AG08396 (cell line): ENCODE measurements at places on chromosomes 7 and 10.

- no peak for DNase-seq
These were observed 16.5 kb downstream of the ABCC2 start for GRCh38 chr10:99798920-99799319.

- no peak for DNase-seq
These were observed 11.9 kb downstream of the ZCCHC24 start for GRCh38 chr10:79433324-79434222.

DNA sequence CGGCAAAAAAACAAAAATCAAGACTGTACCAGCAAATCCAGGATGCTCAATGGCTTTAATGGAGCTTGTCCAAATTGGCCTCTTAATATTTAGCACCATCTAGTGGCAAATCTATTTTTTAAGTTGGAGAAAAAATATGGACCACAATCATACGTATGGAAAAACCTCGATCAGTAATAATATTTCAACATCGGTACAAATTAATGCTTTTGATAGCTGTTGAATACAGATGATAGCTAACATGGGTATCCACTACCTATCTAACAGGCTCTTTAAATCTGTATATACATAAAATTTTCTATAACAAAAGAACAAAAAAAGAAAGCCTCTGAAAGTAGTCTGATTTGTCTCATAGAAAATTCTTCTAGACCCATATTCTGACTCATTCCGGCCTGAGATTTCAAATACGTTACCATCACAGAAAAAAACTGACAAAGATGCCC lies 29.2 kb downstream of the COA1 start:
- DNase-seq, result peak; percentile 33

DNA sequence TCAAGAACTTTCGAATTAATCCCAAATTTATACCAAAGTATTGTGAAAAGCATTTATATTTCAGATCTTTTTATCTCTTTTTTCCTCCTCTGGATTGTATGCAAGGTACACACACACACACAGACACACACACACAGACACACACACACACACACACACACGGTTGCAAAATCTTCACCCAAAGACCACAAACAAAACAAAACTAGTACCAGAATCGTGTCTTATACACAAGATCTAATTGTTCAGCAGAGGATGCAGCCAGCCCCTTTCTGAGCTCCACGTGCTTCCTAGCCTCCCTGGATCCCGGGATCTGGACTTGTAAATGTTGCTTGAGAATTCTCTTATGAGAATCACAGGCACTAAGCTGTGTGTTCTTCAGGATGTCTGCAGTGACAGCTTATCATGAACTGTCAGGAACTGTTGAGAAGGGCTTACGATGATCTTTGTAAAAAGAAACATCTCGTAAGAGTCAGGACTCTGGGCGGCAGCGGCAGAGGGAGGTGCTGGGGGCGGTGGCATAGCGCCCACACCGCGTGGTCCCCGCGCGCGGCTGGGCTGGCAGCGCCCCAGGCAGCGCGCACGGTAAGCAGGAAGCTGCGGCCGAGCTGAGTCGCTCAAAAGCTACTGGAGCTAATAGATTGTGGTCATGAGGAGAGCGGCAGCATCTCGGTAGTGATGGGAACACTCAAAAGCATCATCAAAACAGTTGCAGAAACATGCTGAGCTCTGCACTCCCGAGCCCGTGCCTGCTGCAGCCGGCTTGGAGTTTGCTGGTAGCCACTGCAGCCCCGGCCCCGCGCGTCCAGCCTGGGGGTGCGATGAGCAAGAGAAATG lies 277.6 kb downstream of the GATA3 start:
- peak; percentile 18 for DNase-seq

DNA sequence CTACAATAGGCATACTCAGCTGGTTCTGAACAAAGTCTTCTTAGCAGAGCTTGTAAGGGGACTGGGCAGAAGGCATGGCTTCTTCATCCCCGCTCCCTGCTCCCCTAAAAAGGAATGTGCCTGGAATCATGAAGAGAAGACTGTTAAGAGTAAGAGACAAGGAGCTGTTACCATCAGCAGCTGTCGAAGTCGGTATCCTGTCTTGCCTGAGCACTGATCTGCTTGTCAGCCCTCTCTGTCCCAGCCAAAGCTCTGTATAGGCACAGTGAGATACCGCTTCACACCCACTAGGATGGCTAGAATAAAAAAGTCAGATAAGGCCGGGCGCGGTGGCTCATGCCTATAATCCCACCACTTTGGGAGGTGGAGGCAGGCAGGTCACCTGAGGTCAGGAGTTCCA lies 2.4 kb downstream of the ABLIM1 start:
- no peak for DNase-seq

GRCh38 chr7:117478836-117479224 lies 995 bp upstream of the CFTR start:
- no peak for DNase-seq

GRCh38 chr10:125012851-125013528 lies 71.1 kb downstream of the ZRANB1 start:
- DNase-seq, result no peak

GRCh38 chr10:84388148-84388547 lies 59.8 kb downstream of the CCSER2 start:
- no peak for DNase-seq

GRCh38 chr7:7157177-7157886 lies 25.0 kb upstream of the C1GALT1 start:
- DNase-seq, result peak; percentile 68

DNA sequence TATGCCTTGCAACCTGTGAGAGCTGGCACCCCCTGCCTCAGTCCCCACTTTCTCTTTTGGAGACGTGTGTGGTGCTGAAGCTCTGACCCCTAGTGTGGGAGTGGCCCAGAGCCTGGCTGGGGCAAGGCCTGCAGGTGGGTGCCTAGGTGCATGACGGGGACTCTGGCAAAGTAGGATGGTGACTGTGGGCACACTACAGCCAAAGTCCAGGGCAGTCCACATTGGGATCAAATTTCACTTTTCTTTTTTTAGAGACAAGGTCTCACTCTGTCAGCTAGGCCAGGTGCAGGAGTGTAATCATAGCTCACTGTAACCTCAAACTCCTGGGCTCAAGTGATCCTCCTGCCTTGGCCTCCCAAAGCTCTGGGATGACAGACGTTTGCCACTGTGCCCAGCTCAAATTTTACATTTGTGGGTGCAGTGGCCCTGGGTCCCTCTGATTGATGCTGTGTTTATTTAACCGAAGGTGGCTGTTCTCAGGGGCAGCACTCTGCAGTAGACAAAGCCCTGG lies 52.3 kb downstream of the NEURL1 start:
- peak; percentile 1 for DNase-seq

DNA sequence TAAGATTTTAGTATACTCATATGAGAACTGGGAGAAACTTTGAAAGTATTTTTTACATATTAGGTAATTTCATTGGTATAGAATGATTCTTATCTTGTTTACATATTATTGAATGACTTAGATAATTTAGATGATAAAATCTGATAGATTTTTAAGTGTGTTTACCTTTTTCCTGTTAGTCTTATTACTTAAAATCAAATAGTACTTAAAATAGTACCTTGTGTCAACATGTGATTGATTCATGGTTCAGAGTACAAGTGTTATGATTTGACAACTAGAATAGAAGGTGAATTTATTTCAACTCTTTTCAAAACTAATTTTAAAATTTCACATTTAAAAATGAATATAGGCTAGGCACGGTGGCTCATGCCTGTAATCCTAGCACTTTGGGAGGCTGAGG lies 4.1 kb downstream of the MKLN1 start:
- no peak for DNase-seq

DNA sequence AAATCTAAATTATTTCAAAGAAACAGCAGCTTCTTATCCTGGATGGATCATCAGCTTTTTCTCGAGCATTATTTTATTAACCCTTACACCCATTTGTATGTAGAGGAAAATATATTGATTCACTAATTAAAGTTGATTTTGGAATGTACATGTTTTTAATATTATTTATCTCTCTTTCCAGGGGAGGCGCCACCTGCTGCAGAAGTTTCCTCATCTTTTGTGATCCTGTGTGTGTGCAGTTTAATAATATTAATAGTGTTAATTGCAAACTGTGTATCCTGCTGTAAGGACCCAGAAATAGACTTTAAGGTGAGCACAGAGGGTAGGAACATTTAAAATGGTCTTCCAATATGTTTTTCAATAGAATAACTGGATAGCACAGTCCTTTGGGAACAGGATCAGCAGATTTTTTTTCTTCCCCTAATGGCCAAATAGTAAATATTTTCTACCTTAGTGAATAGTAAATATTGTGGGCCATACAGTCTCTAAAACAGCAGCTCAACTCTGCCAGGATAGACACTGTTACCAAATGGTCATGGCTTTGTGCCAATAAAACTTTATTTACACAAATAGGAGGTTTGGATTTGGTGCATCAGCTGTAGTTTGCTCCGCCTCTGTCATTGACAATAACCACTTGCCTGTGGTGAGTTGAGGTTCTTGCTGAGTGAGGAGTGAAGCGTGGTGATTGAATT lies 30.6 kb downstream of the LMTK2 start:
- DNase-seq, result no peak

DNA sequence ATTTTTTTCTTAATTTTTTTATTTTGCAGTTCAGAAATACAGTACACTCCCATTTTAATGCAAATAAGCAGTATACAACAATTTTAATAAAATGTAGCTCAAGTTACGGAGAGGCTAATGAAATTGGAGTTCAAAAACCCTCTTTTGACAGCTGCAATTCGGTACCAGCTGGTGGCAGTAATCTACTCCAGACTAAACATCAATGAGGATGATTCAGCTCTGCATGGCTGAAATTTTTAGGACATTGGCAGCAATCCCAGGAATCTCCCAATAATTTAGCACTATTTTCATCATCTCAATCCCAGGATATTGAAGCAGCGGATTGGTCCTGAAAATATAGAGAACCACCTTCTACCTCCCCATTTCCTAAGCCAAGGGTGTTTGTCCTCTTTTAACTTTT lies 278.8 kb downstream of the CACNA2D1 start:
- DNase-seq, result peak; percentile 54

DNA sequence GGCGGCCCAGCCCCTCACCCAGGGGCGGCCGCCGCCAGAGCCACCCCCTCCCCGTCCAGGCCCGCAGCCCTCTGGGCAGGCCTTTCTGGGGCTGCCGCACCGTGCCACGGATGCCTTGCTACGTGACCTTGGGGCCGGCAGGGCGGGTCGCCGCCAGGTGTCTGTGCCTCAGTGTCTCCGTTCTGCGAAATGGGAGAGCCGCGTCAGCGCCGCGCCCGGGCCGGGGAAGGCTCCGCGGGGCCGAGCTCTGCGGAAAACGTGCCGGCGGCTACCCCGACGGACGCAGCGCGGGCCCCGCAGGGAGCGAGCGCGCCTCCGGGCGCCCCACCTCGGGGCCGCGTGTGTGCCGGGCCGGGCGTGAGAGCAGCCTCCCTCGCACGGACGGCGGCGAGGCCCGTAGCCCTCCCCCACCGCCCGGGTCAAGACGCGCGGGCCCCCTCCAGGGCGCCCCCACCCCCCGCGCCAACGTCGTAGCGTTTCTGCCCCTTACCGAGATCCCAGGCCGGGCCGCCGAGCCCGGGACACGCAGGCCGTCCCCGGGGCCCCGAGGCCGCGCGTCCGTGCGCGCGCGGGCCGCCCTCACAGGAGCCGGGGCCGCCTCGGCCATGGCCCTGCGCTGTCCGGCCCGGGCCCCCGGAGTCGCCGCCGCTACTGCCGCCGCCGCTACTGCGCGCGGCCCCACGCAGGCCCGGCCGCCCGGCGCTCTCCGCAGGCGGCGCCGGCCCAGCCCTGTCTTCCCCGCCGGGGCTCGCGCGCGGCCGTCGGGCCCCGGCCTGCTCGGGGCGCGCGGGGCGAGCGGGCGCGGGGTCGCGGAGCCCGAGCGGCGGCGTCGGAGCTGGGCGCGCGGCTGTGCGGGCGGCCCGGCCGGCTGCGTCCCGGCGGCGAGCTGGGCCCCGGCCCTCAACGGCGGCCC lies 1.1 kb downstream of the ZNF777 start:
- peak; percentile 75 for DNase-seq

GRCh38 chr7:94300176-94300835 lies 94.4 kb upstream of the COL1A2 start:
- DNase-seq, result no peak

DNA sequence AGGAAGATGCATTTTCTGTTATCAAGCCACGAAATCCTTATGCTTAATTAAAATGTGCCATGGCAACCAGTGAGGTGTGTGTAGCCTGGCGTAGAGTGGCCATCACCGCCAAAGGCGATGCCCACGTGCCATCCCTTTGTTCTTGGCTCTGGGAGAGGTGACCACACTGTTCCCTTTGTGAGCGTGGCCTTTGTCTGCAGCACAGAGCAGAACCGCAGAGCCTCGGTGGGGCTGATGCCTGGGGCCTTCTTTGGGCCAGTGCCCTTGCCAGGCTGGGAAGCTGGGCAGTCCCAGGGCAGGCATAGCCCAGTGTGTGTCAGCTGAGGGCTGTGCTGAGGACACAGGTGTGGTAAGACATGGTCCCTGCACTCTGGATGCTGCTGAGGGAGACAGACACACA lies 48.3 kb downstream of the BUB3 start:
- no peak for DNase-seq

DNA sequence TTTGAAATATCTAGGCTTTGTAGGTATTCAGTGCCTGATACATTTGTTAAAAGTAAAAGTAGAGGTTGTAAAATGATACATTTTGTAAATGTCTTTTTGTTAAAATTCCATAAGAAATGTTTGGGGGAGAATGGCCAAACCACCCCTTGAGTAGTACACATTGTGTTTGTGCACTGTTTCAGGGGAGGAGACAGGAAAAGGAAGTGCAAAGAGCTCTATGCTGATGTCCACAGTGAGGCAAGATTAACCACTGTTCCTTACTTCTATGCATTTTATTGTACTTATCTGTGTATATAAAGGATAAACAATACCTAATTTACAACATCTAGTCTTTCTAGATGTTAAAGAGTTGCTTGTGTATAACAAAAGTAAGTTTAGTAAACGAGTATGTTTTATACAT lies 7.4 kb upstream of the CYCS start:
- no peak for DNase-seq

GRCh38 chr10:62264702-62265436 lies 3.8 kb downstream of the RTKN2 start:
- peak; percentile 77 for DNase-seq

- DNase-seq, result no peak
These were observed at the start of gene SPAG6 for GRCh38 chr10:22345301-22346095. Gene SPAG6, plus strand, starts transcription at chr10:22345496. Its CDS starts 116 bp downstream, at chr10:22345612.

GRCh38 chr10:79155301-79156081 lies 86.7 kb downstream of the ZMIZ1 start:
- no peak for DNase-seq

DNA sequence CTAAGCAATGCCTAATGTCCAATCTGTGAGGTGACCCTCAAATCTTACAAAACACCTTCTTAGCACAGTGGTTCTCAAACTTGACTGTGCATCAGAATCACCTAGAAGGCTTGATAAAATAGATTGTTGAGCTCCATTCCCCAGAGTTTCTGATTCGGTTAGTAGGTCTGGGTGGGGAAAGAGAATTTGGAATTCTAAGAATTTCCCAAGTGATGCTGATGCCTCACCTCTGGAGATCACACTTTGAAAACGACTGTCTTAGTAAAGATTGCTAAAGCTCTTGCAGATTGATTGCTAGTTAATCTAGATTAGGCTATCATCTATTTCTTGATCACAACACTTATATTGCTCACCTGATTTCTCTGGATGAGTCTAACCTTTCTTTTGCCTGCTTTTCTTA lies 126.6 kb downstream of the PCLO start:
- DNase-seq, result no peak

DNA sequence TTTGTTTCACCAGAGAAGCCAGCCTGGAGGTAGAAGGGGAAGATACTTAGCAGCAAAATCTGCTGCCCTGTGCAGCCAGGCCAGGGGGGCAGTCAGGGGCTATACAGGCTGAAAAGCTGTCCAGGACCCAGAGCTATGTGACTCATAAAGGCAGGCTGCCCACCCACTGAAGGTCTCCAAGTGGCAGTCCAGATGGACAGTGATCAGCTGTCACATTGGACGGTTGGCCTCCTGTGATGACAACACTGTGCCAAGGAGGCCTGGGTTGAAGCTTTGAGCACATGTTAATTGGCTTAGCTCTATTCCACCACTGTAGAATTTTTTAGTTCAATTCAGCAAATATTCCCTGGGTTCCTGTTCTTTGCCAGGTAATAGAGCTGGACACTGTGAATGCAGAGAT lies 577.3 kb upstream of the GALNT17 start:
- DNase-seq, result no peak
